ENCODE measurements at places on chromosomes 1 and 21.

DNA sequence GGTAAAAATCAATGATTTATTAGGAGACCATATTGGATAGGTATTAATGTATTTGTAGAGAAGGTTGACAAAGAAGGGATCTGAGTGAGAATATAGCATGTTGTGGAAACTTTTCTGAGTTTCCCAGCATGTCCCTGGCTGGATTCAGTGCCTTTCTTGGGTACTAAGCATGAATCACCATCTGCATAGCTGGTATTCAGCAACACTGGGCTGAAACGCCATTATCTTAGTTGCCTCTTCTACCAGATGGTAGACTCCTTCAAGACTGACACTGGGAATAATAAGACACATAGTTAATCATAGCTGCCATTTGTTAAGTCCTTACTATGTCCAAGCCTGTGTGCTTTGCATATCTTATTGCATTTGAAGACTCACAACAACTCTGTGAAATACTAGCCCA is 45.5 kb downstream of the ATP5PF start:
- peak; percentile 10 for DNase-seq

GRCh38 chr21:34126269-34126668 is 52.9 kb downstream of the MRPS6 start:
- DNase-seq, result peak; percentile 68

DNA sequence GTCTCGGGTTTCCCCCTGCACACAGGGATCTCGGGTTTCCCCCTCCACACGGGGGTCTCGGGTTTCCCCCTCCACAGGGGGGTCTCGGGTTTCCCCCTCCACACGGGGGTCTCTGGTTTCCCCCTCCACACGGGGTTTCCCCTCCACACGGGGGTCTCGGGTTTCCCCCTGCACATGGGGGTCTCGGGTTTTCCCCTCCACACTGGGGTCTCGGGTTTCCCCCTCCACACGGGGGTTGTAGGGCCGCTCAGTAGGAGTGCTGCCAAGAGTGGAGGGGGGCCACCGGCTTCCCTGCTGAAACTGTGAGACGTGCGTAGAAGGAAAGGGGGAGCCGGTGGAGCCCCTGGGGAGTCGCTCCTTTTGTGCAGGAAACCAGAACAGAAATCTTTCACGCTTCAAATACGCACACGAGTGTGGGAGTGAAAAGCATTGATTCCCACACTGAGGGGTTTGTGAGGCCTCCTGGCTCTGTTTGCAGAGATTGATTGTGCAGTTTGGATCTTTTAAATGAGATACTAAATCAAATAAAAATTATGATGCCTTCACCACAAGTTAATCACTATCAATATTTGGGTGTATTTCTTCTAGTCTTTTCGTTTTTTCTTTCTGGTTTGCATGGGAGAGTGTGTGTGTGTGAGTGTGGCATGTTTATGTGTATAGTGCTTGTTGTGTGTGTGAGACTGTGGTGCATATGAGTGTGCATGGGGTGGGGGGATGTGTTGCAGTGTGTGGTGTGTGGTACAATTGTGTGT is 54.3 kb upstream of the TRAPPC10 start:
- DNase-seq, result no peak

DNA sequence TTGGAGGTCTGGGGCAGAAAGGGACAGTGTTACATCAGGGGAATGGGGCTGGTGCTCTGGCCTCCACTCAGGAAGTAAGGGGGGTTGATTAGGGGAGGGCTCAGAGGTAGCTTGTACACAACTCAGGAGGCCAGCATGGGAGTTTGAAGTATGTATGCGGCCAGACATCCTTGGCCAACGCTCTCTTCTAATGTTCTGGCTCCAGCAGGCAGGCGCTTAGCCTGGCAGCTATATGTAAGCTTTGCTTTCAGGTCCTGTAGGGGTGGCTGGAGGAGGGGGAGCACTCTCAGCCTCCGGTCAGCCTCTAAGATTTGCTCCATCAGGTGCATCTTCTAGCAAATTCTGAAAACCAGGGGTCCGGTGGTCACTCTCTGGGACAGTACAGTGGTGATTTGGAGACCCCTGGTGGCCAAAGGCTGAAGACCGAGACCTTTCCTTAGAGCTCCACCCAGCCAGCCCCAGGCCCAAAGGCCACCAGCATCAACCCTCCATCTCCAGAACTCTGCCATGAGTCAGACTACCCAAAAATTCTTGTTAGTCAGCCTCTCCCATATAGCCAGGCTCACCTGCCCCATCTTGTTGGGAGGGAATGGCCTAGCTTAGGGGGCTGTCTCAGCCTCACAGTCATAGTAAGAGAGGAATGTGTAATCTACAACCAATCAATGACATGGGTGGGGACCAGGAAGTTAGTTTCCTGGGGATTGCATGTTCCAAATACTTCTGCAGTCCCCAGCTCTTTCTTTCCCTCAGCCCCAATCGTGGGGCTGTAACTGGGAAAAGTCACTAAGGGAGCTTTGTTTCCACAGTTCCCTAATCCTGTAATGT is 9.7 kb upstream of the COL8A2 start:
- peak; percentile 58 for DNase-seq

- peak; percentile 82 for DNase-seq
Observed at GRCh38 chr1:204989266-204990058, 53.5 kb upstream of the CNTN2 start.

GRCh38 chr1:91889717-91890459 is 3.9 kb upstream of the TGFBR3 start:
- DNase-seq, result peak; percentile 79

GRCh38 chr1:154270833-154271232 is 1.6 kb upstream of the HAX1 start:
- no peak for DNase-seq

GRCh38 chr1:20151906-20152598 is 12.9 kb downstream of the PLA2G2F start:
- DNase-seq, result peak; percentile 73

DNA sequence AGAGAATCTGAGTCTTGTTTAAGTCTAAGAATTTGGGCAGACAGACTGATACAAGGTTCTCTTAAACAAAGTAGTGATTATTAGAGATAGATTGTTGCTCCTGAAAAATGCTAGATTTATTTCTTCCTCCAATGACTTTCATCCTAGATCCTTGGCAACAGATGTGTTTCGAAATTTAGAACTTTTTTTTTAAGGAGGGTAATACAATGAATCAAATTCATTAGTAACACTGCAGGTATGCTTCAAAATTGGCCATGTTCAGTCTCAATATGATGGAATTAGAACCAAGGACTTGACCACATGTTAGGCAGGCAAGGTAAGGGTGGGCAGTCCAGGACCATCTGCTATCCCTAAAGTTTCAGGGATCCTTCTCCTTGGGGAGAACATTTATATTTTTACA is 4.5 kb upstream of the LCE1F start:
- peak; percentile 38 for DNase-seq

GRCh38 chr21:29121759-29122158 is 8.7 kb upstream of the MAP3K7CL start:
- no peak for DNase-seq

DNA sequence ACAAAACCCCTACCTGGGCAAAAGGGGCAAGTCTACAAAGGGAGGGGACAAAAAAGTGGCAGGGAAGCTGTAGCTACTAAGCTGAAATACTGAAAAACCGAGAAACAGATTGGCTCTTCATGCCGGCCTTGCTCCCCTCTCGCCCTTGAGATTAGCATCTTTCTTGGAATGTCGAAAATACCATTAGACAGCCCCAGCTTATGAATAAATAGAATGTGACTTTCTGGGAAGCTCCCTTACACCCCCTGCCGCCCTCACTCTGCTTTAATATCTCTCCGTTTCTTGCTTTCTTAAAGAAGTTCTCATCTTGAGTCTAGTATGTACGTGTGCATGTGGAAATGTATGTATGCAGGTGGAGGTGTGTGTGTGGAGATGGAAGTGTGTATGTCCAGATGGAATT is 14.1 kb downstream of the TRAF3IP3 start:
- no peak for DNase-seq

- DNase-seq, result no peak
Observed at GRCh38 chr21:45875881-45876280, 105.7 kb upstream of the COL6A1 start.

GRCh38 chr1:211687462-211688215 is 12.2 kb upstream of the NEK2 start:
- DNase-seq, result no peak

GRCh38 chr1:184958554-184959353 is 15.6 kb downstream of the NIBAN1 start:
- no peak for DNase-seq

- no peak for DNase-seq
Observed at GRCh38 chr21:14762734-14763694, 216.9 kb upstream of the SAMSN1 start.

DNA sequence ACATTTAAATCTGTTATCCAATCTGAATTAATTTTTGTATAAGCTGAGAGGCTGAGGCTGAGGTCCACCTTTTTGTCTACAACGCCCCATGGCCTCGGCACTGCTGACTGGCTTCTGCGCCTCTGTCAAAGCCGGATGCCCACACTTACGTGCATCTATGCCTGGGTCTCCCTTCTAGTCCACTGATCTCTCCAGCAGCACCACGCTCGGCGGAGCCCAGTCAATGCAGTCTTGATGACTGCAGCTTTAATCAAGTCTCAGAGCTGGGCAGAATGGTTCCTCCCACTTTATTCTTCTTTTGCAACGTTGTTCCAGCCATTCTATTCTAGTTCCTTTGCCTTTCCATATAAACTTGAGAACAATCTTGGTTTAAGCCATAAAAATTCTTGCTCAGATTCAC is 9.4 kb downstream of the PRDM15 start:
- no peak for DNase-seq

GRCh38 chr1:242784807-242785206 is 260.3 kb upstream of the PLD5 start:
- no peak for DNase-seq

DNA sequence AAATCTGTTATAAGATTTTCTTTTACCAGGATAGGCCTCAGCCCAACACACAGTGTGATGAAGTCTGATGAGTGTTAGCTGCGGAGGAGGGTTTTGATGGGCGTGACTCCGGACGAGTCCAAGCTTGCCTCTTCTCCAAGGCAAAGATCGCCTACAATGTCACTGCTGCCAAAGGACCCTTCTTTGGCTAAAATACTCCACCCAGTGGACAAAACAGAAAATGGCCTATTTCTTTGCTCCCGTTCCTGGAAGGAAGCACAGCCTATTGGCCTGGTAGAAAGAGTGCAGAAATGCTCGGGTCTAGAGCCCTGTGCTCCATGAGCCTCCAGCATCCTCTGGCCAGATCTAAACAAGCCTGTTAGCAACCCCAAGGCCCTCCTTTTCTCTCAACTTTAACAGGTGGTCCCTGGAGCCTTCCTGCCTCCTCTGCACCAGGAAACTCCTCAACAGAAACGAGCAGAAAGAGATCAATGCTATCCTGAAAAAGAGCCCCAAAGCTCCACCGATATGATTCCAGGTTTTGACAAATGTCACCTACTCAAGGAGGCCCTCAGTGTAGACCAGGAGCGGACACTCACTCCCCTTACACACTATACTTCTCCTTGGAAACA is 3.4 kb upstream of the CASQ2 start:
- DNase-seq, result peak; percentile 94

DNA sequence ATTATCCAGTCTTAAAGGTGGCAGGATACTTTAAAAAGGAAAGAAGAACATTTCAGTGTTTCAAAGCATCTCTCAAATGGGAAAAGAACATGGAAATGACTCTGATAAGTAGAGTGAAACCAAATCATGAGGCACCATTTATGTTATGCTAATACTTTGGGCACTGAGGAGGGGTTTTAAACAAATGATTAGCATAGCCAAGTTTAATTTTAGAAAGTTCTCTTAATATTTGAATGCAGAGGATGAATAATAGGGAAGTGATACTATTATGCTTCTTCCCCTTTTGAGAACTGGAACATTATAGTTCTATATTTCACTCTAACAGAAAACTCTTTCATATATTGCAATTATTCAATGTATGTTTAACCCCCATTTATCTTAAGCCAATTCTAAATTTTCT is 1181.9 kb upstream of the PRMT6 start:
- no peak for DNase-seq

- DNase-seq, result no peak
Observed at GRCh38 chr1:184866586-184866985, 107.7 kb downstream of the NIBAN1 start.

GRCh38 chr1:243554686-243555085 is 295.4 kb downstream of the AKT3 start:
- no peak for DNase-seq

GRCh38 chr1:200409203-200409760 is 554 bp downstream of the ZNF281 start:
- DNase-seq, result no peak

GRCh38 chr1:3630914-3631313 is 6.1 kb downstream of the TPRG1L start:
- DNase-seq, result no peak

GRCh38 chr1:47507881-47508701 is 70.2 kb downstream of the FOXD2 start:
- no peak for DNase-seq

GRCh38 chr21:38561613-38562581 is 63.6 kb upstream of the ERG start:
- DNase-seq, result no peak

DNA sequence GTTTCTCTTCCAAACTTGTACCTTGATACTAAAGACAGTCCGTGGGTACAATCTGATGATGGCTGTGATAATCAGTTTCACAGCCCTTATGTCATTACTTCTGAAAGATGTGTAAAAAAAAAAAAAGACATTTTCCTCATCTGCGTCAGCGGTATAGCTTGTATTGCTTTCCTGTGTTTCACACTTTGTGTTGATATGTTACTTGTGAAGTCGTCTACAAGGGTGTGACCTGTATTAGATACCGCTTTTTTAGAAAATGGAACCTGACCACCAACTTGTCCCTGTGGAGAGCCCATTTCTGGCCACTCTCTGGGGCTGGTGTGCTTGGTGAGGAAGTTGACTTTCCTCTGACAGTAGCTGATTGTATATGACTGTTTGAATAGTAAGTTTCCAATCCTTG is 50.5 kb downstream of the PEX14 start:
- DNase-seq, result no peak

DNA sequence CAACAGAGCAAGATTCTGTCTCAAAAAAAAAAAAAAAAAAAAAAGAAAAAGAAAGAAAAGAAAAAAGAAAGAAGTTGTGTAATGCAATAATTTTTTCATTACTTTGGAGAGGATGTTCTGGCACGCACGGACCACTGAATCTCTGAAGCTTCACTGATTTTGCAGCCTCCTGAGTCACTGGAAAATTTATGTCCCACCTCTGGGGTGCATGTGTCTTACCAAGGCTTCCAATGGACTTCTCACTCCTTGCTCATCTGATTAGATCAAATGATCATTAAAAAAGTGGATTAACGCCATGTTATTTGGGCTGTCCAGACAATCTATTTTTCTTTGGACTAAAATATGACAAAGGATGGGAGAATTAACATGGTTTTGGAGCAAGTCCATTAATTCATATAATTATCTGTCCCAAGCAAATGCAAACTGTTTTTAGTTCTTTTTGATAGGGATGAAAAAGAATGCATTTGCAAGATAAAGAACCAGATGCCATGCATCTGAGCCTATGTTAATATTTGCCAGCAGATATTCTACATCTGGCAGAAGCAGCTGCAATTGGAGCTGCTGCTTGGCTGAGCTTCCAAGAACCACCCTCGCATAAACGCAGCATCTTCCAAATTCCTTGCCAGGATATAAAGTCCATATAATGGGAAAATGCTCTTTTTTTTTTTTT is 10.1 kb upstream of the MAP1LC3C start:
- DNase-seq, result peak; percentile 75
